ENCODE measurements at places on chromosomes 7 and 10. TPM values are rescaled to one million over a fixed set of nuclear protein-coding genes. Genes with fewer than 3 reads are reported as not detected.

GNAT3 gene
- not detected for total RNA-seq

CCDC186 gene
- 25.9 TPM for total RNA-seq

DNA sequence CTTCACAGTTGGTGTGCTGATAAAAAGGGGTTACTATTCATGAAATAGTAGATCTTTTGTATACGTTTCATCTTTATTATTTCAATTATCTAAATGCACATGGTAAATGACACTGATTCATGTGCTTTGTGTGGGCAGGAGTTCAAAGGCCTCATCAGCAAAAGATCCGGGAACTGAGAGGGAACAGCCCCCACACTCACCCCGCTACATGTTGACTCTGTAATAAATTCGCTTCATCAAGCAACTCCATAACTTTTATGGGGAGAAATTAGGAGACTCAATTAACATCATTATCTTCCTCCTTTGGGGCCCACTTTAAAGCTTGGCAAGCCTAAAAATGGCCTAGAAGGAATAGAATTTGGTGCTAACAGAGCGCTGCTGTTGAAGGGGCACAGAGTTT, 250.7 kb upstream of the BMPER start:
- no peaks in the 10 kb centered on the region for H3K36me3 ChIP-seq
- H3K27me3 ChIP-seq, result no peaks in the 10 kb centered on the region
- no peak overlapping the region for H3K27ac ChIP-seq
- DNase-seq, result no peak
- H3K4me1 ChIP-seq, result no peaks in the 10 kb centered on the region
- no peak overlapping the region for H3K4me3 ChIP-seq

GRCh38 chr7:11427686-11428273, 404.2 kb downstream of the THSD7A start:
- no peak overlapping the region for H3K4me3 ChIP-seq
- H3K27ac ChIP-seq, result no peak overlapping the region
- H3K36me3 ChIP-seq, result no peaks in the 10 kb centered on the region
- no peak for DNase-seq
- no peaks in the 10 kb centered on the region for H3K4me1 ChIP-seq

Data from heart left ventricle (tissue), 16 donors.